HL-60 (cell line): ENCODE measurements at places on chromosomes 1 and 21.
A peak's percentile ranks its signal among the peaks of the same experiment; 100 is the strongest.

- no peak for DNase-seq
These were observed 97.9 kb downstream of the DISP1 start for GRCh38 chr1:222912730-222913129.

DNA sequence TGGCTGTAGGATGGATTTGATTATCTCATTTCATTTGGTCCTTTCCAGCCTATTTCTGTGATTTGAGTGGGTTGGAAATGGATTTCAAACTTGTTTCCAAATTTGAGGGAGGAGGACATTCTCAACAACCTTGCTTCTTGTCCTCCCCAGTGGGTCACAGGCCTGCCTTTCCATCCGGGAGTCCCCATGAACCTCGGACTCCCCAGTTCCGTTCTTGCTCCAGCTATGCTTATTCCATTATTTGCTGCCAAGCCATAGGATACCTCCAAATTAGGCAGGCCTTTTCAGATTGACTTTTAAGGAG is 97.8 kb downstream of the DUSP10 start:
- no peak for DNase-seq

GRCh38 chr1:33468967-33469366 is 3.5 kb upstream of the ZSCAN20 start:
- no peak for DNase-seq

GRCh38 chr1:2469103-2469940 is 6.8 kb upstream of the PLCH2 start:
- DNase-seq = no peak

GRCh38 chr21:35547946-35548774 is 499.1 kb upstream of the RUNX1 start:
- no peak for DNase-seq

- no peak for DNase-seq
These were observed 19.2 kb downstream of the FMO2 start for GRCh38 chr1:171204296-171204695.

DNA sequence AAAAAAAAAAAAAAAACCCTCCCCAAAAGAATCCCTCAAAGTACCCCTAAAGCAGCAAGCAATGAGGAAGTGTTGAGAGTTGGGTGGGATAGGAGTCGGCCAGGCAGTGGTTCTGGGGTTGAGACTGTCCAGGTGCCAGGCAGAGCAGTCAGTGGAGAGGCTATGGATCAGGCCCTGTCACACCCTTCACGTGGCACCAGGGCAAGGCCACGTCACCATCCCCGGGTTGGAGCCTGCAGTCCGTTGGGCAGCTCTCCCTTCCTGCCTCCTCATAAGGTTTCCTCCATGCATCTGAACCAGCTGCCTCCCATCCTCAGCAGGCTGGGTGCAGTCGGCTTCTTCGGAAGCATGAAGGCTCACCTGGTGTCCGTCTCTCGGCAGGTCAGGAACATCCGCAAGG is 36.5 kb upstream of the SELENON start:
- DNase-seq = no peak

DNA sequence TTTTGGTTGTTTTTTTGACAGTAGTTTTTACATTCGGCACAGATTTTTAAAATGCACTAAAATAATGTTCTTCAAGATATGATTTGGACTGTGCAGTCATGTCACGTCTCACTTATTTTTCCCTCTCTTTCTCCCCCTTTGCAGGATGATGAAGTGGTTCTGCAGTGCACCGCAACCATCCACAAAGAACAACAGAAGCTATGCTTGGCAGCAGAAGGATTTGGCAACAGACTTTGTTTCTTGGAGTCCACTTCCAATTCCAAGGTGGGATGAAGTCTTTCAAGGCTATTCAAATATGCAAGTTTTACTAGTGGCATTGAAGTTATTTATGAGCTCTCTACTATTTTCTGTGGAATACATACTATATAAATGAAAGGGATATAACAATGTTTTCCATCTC is 228.4 kb downstream of the RYR2 start:
- no peak for DNase-seq

DNA sequence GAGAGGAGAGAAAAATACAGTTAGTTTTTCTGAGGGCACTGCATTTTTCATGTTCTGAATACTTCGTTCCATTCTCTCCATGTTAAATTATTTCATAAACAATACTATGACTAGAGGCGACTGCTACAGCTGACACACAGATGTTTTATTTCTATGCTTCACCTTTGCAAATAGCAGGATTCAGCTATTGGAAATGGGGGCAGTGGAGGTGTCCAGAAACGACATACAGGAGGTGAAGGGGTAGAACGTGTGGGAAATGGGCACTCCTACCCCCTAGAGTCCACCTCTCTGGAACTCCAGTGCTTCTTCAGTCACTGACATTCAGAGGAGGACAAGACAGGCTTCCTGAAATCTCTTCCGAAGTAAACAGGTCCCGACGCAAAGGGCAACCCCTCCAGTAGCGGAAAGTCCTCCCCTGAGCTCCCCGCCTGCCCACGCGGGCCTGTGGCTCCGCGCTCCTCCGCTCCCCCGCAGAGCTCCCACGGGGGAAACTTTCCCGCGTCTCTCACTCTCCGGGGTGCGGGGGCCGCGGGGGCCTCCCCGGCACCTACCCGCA is 480 bp downstream of the DPYD start:
- no peak for DNase-seq

GRCh38 chr1:99956755-99957154 is 13.0 kb upstream of the SLC35A3 start:
- DNase-seq = no peak

GRCh38 chr1:81760477-81761097 is 40.1 kb upstream of the ADGRL2 start:
- no peak for DNase-seq

DNA sequence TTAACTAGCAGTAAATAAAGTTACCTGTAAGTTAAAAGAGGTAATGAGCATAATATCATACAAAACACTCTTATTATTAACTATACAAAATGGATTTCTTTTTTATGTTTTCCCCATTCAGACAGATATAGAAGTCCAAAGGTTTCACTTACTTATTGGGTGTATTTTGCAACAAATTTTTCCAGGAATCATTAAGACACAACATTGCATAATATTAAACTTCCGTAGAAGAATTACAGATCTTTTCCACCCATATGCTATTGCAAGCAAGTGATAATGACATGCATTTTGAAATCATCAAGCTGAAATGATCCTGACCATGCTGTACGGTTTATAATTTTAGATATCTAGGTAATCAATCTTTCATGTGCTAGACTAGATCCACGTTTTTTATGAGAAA is 957.0 kb downstream of the NCAM2 start:
- no peak for DNase-seq

GRCh38 chr1:245475126-245475525 is 320.3 kb downstream of the KIF26B start:
- DNase-seq = no peak

- DNase-seq = peak; percentile 78
These were observed at the start of gene IQCC for GRCh38 chr1:32205401-32206370. Gene IQCC, plus strand, starts transcription at chr1:32205671. Its CDS starts 11 bp downstream, at chr1:32205682.

GRCh38 chr1:197222025-197222685 is 45.9 kb upstream of the CRB1 start:
- DNase-seq = no peak

DNA sequence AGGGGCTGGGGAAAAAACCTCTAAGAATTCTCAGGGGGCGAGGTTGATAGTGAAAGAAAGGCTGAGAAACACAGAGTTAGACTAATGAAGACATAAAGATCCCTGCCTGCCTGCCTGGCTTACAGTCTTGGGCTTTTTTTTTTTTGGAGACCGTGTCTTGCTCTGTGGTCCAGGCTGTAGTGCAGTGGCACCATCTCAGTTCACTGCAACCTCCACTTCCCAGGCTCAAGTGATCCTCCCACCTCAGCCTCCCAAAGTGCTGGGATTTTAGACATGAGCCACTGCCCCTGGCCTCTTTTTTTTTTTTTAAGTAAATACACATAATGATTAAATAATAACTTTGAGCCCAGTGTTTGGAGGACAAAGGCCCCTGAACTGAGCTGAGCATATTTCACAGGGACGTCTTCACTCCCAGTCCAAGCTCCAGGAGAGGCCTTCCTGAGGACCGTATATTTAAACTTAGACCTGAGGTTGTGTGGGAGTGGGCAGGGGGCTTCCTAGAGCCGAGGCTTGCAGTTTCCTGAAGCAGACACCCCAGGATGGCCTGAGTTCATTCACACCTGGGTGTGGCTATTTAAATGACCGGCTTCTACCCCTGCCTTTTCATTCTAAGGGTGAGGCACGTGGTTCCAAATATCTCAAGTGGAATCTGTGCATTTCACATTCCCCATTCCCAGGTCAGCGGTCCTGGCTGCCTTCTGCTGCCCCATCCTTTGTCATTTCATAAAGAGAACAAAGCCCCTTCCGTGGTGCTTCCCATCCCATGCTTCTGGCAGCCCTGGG is 16.0 kb upstream of the EFHD2 start:
- no peak for DNase-seq

- DNase-seq = no peak
These were observed 24.0 kb downstream of the DR1 start for GRCh38 chr1:93369734-93370133.

GRCh38 chr1:57910305-57910704 is 486.4 kb upstream of the DAB1 start:
- no peak for DNase-seq

- DNase-seq = no peak
These were observed 63.8 kb downstream of the OLFML3 start for GRCh38 chr1:114043054-114043453.

GRCh38 chr21:34791776-34792503 is 123.1 kb downstream of the CLIC6 start:
- no peak for DNase-seq

DNA sequence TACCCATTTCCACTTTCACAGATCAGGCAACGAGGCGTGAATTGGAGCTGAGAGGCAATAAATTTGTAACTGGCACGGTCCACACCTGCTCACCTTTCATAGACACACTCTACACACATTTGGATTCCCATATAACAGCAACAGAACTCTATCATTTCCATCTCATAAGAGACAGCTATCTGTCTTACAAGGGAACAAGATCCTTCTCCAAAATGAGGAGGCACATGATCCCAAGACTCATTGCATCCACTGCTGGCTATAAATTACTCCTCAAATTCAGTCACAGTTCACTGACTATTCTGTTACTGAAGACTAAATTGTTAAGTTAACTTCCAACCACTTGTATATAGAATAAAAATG is 342.8 kb downstream of the MATN1 start:
- no peak for DNase-seq

GRCh38 chr1:20178634-20179370 is 7.1 kb upstream of the UBXN10 start:
- DNase-seq = peak; percentile 50

GRCh38 chr1:186605762-186606350 is 74.4 kb downstream of the PTGS2 start:
- no peak for DNase-seq

DNA sequence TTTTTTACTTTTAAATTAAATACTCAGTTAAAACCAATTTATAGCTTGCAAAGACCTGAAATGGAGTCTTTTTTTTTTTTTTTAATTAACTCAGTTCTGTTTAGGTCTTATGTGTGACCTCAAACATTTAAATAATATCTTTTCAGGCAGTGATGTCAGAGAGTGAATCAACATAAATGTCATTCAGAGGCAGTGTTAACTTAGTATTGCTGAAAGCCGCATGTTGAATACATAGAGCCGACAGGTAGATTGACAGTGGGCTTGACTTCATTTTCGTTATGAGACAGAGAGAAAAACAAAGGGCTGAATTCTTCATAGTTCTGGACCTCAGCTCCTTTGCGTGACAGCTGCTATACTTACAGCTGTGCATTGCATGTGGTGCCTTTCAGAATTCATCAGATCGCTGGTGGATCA is 51.5 kb downstream of the PRDM2 start:
- DNase-seq = no peak

GRCh38 chr21:26505211-26505610 is 67.9 kb downstream of the CYYR1 start:
- DNase-seq = no peak
